ENCODE measurements at places on chromosomes 2 and 18. TPM values are rescaled to one million over a fixed set of nuclear protein-coding genes. Genes with fewer than 3 reads are reported as not detected.

The ABCG5 gene
- total RNA-seq, result not detected

The COL5A2 gene
- total RNA-seq, result 10.5 TPM

The IL36G gene
- not detected for total RNA-seq

The METAP1D gene
- total RNA-seq, result 6.7 TPM

The ACADL gene
- total RNA-seq, result 0.76 TPM

The UPP2 gene
- not detected for total RNA-seq

The MYOM1 gene
- 611 TPM for total RNA-seq

The BAZ2B gene
- total RNA-seq, result 35.3 TPM

The RND3 gene
- total RNA-seq, result 22.1 TPM

The TMEM200C gene
- 0.95 TPM for total RNA-seq

The EML6 gene
- total RNA-seq, result 0.16 TPM

The MAL gene
- 8.7 TPM for total RNA-seq

The RAB27B gene
- 0.08 TPM for total RNA-seq

The TRPM8 gene
- not detected for total RNA-seq

The FTCDNL1 gene
- total RNA-seq, result 3.0 TPM

The MARCHF4 gene
- total RNA-seq, result 0.08 TPM
